Heart left ventricle (tissue), 16 donors: ENCODE measurements at places on chromosomes 6 and 20. TPM values are rescaled to one million over a fixed set of nuclear protein-coding genes. Genes with fewer than 3 reads are reported as not detected.

- no peak for DNase-seq
These were observed 93.5 kb downstream of the DTNBP1 start for GRCh38 chr6:15569035-15569995.

DNA sequence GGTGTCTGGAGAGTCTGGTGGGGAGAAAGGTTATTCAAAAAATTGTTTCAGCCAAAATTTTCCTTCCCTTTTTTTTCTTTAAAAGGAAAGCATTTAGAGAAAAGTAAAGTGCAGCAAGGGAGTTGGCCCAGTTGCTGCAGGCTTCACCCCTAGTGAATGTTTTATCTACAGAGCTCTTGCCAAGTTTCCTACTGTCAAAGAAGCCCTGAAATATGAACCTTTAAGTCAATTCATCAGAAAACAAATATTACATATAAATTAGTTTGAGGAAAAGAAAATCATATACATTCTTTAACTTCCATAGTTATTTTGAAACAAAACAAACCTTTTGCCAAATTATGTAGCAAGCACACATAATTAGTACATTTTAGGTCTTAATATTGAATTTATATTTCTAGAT lies 25.0 kb upstream of the HMGCLL1 start:
- DNase-seq = no peak

DNA sequence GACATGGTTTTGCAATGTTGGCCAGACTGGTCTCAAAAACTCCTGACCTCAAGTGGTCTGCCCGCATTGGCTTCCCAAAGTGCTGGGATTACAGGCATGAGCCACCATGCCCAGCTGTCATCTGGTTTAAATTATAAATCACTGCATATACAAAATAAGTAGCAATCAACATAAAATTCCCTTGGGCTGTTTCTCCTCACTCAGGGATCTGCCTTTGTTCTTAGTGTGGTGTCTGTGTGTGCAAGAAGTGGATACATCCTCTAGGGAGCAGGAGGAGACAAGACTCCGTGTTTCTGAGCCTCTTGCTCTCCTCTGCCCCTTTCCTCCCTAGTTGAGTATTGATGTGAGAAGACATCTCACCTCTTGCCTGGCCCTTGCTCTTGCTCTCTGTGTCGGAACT lies 65.2 kb upstream of the ADGRF4 start:
- DNase-seq = no peak

Gene CRIP3
- total RNA-seq = 20.9 TPM

DNA sequence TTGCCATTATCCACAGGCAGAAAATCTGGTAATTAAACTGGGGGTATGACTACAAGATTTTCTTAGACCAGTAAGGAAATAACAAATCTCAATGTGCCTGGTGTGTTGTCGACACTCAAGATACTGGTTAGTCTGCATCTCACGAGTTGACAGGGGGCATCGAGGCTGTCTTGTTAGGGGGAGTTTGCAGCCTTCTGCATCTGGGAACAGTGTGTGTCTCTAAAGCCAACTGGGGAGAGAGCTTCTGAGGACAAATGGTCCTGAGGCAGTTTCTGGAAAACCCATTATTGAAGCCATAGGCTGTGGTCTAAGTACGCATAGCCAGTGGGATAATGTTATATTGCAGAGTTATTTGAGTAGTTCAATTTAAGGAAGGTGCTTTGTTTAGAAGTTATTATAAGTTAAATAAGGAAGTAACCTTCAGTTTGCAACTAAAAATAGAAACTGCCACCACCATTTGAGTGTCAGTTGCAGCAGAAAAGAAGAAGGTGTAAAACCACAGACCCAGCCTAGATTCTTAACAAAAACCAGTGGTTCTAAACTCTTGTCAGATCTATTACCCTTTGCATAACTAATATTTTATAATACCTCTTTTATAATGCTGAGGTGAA lies 15.4 kb upstream of the MAPK13 start:
- DNase-seq = no peak

DNA sequence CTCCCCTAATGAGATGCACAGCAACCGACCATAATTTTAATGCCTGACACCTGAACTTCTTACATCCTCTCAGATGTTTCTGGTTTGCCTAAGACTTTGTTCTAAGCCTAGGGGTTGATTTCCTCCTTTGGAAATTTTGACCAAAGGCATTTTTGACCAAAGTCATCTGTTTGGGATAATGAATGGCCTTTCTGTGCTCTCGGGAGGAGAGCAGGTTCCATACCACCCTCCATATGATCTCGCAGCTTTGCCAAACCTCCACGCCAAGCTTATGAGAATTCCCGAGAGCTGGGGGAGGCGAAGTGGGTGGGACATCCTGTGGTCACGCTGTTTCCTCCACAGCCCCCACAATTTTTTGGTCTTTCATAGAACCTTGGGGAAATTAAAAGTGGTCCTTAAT lies 91.7 kb downstream of the SCML4 start:
- DNase-seq = no peak

GRCh38 chr6:31528307-31528777 lies 420 bp upstream of the MCCD1 start:
- no peak for DNase-seq

DNA sequence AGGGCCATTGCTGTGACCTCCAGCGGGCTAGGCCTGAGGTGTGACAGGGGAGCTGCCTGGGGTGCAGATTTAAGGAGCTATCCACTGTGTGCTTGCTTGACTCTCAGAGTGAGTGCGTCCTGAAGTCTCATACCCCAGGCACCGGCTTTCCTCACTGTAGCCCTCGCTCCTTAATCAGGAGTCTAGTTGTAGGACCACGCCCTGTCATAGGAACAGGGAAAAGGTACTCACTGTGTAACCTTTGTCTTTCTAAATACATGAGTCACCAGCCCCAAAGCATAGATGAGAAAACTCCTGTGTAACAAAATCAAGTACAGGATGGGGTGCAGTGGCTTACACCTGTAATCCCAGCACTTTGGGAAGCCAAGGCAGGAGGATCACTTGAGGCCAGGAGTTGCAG lies 141.7 kb downstream of the TMEM242 start:
- DNase-seq = no peak

Gene ENPP3
- not detected for total RNA-seq

DNA sequence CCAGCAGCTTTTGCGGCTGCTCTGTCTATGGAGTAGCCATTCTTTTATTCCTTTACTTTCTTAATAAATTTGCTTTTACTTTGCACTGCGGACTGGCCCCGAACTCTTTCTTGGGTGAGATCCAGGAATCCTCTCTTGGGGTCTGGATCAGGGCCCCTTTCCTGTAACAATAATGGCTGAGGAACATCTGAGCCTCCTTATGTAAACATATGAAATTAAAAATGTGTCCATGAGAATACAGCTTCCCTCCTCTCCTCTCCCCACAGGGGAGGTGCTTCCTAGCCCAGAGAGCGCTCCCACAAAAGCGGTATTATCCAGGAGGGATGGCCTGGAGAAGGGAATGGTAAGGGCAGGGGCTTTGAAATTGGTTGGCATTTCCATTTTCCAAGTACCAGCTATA lies 81.1 kb downstream of the PSMG4 start:
- no peak for DNase-seq

DNA sequence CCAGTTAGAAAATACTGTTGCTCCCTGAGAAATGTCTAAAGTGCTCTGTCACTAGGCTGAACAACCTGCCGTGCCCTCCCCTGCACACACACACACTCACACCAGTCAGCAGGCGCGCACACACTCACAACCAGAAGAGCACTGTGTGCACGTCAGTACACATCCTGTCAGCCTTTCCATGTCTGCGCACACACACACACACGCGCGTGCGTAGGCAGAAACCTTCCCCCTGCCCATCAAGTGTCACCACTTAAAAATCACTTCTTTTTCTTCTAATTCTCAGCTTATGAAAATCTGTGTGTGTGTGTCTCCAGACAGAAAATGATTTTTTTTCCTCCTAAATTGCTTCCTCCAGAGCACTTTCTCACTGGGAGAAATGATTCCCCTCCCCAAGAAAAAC lies 100.3 kb downstream of the EDN3 start:
- no peak for DNase-seq

GRCh38 chr20:43963872-43964791 lies 49.5 kb downstream of the TOX2 start:
- DNase-seq = peak; percentile 63

Gene SCGN
- 0.96 TPM for total RNA-seq

- no peak for DNase-seq
These were observed 24.6 kb downstream of the STK4 start for GRCh38 chr20:44990957-44991356.

GRCh38 chr20:37326666-37327065 lies 19.3 kb upstream of the SRC start:
- no peak for DNase-seq

DNA sequence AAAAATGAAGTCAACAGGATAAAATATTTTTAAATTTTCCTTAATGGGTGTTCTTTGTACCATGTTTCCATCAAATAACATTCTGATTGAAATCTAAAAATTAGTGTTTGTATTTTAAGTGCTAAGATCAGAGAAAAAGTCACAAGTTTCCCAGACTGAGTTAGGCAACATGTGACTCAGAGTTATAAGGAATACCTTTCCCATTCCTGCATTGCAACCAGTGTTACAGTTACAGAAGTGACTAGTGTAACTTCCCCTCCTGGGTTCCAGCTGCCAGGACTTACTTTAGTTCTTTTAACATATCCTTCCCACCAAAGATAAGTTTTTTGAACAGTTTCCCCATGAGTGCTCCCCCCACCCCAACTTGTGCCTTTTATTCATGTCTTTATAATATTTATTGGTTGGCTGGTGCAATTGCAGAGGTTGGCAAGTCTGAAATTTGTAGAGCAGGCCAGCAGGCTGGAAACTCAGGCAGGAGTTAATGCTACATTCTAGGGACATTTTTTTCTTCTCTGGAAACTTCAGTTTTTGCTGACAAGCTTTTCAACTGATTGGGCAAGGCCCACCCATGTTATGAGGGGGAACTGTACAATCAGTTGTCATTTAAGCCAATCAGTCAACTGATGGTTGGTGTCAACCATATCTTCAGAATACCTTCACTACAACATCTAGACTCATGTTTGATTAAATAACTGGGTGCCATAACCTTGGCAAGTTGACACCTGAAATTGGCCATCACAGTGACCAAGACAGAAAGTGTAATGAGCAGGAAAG lies 22.9 kb upstream of the ESR1 start:
- DNase-seq = no peak

- DNase-seq = no peak
These were observed 48.5 kb upstream of the CCN2 start for GRCh38 chr6:131999545-132000146.

GRCh38 chr6:14660806-14661579 lies 543.4 kb downstream of the CD83 start:
- DNase-seq = no peak

Gene SSTR4
- not detected for total RNA-seq

DNA sequence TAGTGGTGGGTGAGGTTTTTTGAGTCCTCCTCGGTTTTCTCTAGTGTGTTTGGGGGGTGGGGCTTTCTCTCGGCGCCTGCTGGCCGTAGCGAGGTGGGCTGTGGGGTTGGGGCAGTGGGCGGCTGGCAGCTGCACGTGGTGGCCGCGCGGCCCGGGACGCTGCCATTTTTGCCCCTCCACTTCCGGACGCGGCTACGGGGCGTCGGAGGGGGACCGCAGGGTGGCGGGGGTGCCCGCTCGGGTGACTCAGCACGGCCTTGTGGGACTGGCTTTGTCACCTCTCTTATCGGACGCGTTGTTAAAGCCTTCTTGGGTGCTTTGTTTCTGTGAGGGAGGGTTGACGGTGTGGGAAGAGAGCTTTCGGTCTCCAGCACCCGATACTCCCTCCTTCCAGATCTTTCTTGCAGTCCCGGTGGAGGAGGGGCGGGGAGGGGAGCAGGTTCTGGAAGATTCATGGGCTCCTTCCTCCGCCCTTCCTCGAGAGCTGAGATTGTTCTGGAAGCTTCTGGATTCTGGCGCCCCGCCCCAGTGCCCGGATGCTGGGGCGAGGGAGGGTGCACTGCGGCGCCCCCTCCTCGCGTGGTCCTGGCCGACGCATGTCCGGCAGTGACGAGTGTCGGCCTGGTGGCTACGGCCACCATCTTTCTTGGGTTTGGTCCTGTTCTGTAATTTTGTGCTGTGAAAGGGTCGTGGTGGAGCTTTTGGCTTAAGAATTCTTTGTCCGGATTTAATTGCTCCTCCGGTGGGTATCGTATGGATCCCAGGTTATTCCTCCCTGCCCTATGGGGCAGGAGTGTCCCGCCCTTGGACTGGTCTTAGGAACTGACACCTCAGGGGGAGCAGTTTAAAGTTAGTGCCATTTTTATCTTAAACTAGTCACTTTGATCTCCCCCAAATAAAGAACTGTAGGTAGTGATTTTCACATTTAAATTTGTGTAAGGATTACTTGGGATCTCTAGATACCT lies 719 bp downstream of the HSP90AB1 start:
- peak; percentile 82 for DNase-seq

DNA sequence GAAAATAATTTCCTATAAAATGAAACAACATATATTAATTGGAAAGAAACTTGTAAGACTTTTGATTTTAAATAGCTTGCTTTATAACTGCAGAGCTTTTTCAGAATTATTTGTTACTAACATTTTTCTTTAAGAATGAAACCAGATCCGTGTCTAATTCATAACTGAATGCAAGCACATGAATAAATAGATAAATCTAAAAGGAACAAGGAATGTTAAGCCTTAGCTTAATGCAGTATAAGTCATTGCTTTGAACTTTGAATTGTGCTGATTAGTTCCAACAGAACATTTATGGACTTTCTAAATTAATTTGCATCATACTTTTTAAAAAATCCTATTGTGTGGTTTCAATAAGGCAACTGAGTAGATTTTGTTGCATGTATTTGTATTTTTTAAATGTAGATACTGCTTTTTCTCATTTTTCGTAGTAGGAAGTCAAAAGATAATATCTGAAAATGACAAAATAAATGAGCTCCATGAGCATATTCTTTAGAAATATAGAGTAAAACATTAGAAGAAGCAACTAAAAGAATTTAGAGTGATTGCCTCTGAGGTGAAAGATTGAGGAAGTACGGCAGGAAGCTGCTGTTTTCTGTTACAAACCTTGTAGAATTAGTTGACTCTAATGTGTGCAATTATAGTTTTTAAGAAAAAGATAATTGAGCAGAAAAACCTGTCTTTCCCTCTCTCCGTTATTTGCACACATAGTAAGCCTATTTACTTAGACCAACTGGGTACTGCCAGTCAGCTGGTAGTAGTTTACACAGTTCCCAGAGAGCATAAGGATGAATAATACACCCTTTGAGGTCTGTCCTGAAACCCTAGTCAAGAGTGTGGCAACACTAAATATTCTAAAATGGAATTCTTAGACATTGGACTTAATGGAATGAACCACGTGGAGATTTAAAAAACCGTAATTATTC lies 32.6 kb upstream of the SLC35D3 start:
- DNase-seq = no peak

GRCh38 chr6:1850121-1850839 lies 240.6 kb downstream of the FOXC1 start:
- no peak for DNase-seq

Gene HAO1
- not detected for total RNA-seq

- DNase-seq = no peak
These were observed 164.2 kb upstream of the TCF21 start for GRCh38 chr6:133724726-133725125.

Gene POU5F1
- total RNA-seq = 0.82 TPM

- DNase-seq = no peak
These were observed 16.7 kb upstream of the TGM6 start for GRCh38 chr20:2364044-2364443.

GRCh38 chr20:22939181-22939580 lies 95.9 kb upstream of the SSTR4 start:
- no peak for DNase-seq

Gene NKX2-4
- not detected for total RNA-seq
